ENCODE measurements at places on chromosomes 3 and 15.

DNA sequence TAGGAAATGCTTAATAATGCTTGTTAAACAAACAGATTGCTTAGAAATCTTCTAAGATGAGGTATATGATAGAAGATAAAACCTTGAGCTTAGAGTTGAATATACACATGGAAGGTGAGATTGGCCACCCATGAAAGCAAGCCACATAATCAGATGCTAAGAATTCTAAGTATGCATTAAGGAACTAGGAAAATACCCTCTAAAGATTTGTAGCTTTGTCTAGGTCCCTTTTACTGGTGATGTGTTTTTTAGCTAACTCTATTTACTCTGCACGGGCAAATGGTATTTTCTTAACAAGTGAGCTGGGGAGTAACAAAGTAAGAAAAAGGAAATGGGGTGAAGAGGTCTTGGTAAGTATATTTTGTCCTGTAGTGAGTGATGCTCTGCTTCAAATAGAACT lies 310.3 kb downstream of the OXSM start:
- no peak for DNase-seq

GRCh38 chr15:92885224-92886041 lies 14.7 kb upstream of the CHD2 start:
- no peak for DNase-seq

GRCh38 chr15:61479613-61480012 lies 250.5 kb upstream of the RORA start:
- no peak for DNase-seq

GRCh38 chr3:38652934-38653333 lies 3.4 kb upstream of the SCN5A start:
- DNase-seq = no peak

DNA sequence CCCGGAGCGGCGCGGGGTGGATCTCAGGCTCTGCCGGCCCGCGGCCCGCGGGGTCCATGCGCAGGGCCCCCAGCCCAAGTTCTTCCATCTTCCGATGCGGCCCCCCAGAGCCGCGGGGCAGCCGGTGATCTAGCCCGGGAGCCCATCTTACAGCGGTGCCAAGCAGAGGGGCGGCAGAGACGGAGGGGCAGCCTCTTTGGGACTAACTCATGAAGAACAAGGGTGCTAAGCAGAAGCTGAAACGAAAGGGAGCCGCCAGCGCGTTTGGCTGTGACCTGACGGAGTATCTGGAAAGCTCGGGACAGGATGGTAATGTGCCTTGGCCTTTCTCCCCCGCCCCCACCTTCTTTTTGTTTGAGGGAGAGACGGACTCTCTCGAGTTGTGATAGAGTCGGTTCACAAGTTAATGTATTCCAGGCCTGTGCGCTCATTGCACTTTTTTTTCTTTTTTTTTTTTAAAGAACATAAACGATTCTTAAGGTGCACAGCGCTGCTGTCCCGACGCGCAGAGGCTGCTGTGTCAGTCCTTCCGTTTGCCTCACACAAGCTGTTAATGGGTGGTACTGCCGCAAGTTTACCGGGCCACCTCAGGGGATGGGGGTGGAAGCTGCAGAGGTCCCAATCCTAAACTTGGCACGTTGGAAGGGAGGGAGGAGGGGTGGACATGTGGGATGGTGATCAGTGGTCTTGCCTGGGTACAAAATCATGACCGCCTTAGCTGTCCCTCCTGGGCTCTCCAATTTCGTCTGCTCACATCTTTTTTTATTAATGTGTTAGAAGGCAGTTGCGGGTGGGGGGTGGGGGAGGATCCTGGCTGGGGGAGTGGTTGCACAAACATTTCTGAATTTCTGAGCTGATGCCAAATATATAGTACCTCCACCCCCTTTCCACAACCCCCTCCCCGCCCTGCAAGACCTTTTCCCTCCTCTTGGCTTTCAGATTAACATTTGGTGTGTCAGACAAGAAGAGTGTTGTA lies 801 bp downstream of the ARHGAP31 start:
- DNase-seq = peak; percentile 23

DNA sequence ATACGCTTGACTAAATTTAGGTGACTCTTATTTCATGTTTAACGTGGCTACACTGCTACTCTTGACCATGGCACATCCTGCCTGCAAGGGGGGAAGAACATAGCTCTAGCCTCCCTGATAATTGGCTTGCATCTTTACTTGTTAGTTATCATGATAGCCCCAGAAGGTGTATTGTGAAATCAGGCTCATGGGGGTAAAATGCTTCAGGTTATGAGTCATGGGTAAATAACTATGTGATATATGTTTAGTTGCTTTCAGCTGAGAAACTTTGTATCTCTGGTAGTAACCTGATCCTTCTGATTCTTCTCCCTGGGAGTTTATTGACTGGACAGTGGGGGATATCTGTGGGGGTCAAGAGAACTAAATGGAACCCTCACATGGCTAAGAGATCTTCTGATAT lies 660.8 kb upstream of the UBE2E2 start:
- DNase-seq = no peak

- DNase-seq = no peak
These were observed 23.4 kb upstream of the MYZAP start for GRCh38 chr15:57568299-57568698.

DNA sequence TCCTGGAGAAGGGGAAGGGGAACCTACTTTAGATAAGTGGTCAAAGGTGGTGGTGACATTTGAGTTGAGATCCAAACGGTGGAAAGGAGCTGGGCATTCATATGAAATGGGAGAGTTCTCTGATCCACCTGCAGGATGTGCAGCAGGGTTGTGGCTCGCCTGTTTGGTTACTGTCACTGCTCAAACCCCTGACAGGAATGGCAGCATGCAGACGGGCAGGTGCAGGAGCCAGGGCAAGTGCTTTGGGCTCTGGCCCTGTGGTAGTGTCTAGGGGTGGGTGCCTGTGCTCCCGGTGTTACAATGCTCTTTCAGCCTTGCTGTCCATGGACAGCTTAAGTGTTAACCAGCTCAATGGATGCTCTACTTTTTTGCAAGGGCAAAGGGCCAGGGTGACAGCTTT lies 18.5 kb downstream of the PAQR9 start:
- DNase-seq = no peak

DNA sequence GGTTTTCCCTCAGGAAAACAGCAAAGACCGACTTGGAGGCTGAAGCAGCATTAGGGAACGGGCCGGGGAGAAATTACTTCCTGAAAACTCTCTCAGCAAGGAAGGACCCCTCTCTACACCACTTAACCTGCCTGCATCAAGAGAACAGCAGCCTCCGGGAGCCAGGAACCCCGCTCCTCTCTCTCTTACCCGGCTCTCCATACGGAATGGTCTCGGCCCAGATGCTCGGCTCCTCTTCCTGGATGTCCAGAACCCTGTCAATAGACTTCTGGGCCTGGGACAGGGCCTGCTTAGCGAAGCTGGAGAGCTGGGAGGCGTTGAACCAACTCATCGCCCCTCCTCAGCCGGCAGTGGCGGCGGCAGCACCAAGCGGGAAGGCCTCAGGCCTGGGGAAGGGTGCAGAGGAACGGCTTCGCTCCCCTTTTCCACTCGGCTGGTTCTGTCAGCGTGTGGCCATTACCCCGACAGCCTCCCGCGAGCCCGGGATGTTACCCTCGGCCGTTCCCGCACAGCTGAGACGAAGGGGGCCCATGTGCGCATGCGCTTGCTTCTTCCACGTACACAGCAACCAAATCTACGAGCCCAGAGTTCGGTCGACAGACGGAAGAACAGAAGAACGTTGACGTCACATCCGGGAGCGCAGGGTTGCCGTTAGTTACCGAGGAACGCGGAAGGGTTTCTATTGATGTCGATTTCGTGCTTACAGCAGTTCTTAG lies at the start of gene TMF1:
Gene TMF1, minus strand, starts transcription at position 578 of the 716 bp plus-strand sequence. Its CDS starts 247 bp downstream, at position 331.
- DNase-seq = peak; percentile 97

- no peak for DNase-seq
These were observed 130.1 kb downstream of the UACA start for GRCh38 chr15:70633103-70633831.

DNA sequence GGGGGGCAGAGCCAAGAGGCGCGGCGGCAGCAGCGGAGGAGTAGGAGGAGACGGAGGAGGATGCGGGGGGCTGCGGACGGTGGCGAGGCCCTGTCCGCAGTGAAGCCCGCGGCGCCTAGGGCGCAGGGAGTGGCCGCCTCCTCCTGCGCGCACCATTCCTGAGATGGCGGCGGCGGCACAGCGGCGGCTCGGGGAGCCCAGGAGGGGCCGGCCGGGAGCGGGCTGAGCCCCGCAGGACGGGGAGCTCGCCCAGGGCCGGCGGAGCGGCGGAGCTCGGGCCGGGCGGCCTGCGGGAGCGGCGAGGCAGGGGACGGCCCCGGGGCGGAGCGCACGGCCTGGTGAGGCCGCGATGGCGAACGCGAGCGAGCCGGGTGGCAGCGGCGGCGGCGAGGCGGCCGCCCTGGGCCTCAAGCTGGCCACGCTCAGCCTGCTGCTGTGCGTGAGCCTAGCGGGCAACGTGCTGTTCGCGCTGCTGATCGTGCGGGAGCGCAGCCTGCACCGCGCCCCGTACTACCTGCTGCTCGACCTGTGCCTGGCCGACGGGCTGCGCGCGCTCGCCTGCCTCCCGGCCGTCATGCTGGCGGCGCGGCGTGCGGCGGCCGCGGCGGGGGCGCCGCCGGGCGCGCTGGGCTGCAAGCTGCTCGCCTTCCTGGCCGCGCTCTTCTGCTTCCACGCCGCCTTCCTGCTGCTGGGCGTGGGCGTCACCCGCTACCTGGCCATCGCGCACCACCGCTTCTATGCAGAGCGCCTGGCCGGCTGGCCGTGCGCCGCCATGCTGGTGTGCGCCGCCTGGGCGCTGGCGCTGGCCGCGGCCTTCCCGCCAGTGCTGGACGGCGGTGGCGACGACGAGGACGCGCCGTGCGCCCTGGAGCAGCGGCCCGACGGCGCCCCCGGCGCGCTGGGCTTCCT lies at the start of gene GPR27:
Gene GPR27, plus strand, starts transcription at position 155 of the 909 bp plus-strand sequence. Its CDS starts 195 bp downstream, at position 350.
- no peak for DNase-seq

DNA sequence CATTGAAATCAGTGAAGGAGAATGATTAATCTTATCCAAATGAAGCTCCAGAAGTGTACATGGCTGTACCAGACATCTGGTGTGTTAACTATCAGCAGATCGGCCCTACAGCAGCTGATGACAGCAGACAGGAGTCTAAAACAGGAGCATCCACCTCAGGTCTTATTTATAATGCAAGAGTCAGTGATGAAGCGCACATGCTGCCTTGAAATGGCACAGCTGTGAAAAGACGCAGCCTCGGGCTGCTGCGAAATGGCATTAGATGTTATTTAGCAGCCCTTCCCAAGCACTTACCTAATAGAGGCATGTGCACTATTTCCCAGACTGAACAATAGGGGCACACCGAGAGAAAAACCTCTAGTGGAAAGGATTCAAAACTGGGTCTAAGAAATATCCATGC lies 472.3 kb upstream of the CBLB start:
- no peak for DNase-seq

DNA sequence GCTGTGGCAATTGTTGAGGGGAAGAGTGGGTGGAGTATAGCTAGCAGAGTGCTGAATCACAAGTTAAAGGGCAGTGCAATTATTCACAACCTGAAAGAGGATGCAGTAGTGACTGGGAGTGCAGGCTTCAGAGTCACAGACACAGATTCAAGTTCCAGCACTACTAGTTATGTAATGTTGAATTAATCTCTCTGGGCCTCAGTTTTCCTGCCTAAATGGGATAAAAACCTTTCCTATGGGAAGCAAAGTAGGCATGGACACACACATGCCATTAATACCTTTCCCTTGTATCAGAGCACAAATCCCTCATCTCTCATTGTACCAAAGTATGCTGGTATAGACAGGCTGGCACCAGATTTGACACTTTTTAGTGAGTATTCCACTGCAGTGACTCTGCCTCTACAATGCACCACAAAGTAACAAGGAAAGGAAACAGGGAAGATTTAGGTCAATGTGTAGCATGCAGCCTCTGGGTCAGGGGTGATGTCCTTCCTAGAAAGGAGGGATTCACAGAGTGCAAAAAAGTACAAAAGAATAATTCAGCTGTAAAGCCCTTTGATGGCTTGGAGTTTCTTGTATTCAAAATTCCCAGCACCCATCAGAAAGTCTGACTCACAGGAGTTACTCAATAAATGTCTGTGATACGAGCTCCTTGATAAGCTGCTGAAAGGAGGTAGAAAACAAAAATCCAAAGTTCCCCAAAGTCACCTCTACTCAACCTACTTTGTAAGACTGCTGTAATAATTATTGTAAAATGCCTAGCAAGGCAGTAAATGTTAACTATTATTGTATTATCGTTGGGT lies 507.5 kb upstream of the TGFBR2 start:
- no peak for DNase-seq

DNA sequence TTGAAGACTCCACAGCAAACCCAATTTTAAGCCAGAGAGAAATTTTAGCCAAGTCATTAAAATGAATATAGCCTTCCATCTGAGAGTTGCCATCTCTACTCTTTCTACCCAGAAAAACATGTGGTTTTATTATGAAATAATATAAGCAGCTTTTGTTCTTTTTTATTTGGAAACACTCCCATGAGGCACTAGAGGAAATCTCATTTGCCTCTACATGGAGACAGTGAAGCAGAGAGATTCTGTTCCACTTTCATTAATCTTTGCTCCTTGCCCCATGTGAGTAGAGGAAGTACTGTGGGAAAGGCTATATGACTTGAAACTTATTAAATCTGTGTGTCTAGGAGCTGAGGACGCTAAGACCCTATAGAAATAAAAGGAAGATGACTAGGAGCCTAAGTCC lies 111.1 kb downstream of the P3H2 start:
- no peak for DNase-seq

DNA sequence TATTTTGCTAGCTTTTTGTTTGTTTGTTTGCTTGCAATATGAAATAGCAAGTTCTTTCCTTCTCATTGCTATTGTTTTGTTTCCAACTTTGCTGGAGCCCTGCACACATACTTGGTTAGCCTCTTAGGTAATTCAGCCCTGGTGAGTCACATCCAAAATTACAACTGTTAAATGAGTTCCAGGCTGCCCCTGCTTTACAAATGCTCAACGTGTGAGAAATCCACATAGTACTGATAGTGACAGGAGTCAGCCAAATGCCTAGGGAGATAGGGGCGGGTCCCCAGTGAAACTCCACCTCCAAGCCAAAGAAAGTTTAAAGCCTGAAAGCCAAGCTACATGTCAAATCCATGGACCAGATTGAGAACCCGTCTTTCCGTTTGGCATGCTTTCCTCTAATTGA lies 81.3 kb upstream of the RNF7 start:
- DNase-seq = no peak

- DNase-seq = no peak
These were observed 257.5 kb downstream of the MFSD1 start for GRCh38 chr3:159059395-159059794.

DNA sequence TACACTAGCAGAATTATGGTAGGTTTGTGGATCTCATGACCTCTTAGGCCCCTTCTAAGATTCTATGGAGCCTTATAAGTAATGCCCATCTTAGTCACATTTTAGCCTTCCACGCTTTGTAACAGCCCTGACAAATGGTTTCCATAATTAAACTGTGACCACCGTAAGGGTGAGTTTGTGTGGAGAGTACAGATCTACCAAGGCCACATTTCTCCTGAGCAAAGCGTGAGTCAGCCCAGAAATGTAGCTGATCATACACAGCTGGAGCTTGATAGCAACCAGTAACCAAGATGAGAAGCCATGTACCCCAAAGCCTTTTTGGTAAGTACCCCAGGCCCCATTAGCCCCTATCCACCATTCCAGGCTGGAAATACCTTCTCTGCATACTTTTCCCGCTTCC lies 31.7 kb downstream of the CHAC1 start:
- DNase-seq = no peak
